ENCODE measurements at places on chromosomes 7 and 10.

DNA sequence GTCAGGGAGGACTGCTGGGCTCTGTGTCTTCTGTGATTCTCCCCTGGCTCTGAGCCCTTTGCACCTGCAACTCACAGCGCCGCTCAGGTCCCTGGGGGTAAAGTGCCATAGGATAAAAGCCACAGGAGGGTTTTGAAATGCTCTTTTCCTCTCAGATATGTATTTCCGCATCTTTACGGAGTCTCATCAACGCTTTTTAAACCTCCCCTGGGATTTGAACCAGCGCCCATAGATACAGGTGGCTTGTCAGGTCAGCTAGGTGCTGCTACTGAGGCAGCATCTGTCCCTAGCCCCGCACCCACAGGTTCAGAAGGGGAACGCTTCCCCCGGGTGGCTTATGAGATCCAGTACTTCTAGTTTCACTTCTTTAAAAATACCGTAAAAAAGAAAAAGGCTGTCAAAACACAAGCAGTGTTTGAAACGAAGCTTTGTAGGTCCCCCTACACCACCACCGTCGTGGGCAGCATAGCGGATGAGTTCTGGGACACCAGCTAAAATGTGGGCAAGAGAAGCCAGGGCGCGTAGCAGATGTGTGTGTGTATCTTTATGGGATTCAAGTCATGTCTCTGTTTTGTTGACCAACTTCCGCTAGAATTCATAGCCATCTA is 173.5 kb downstream of the CUX1 start:
- no peak for DNase-seq

DNA sequence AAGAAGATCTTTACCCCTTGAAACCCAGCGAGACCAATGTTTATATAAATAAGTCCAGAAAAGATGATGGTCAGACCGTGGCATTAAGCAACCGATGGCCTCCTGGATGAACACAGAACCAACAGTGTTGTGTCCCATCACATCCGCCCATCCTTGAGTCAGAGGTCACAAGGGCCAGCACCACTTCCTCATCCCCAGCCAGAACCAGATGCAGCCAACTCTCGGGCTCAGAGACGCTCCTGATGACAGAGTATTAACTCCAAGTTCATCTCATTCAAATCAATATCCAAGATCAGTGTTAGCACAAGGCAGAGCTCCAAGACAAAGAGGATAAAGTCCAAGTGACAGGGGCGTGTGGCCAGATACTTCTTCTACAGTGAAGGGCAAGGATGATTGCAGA is 63.5 kb downstream of the FAM53B start:
- DNase-seq: no peak

DNA sequence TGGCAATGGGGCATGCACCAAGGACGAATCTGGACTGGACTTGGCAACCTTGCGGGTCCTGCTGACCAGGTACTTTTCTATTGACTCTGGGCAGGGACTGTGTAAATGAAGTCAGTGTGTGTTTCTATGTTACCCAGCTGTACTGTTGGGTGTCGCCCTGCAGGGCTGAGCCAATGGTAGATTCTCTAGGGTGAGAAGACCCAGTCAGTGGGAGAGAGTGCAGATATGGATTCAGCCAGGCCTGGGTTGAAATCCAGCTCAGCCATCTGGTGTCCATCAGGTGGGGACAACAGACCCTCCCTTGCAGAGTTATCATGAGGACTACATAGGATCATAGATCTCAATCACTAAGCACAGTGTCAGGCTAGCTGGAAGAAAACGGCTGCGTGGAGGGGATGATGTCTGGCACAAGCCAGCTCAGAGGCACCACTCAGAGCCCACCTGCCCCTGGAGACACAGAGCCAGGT is 4.9 kb upstream of the PPIF start:
- DNase-seq: no peak

- no peak for DNase-seq
These were observed 36.8 kb downstream of the PTN start for GRCh38 chr7:137306748-137307147.

- no peak for DNase-seq
These were observed 45.9 kb downstream of the INPP5A start for GRCh38 chr10:132583456-132583855.

- DNase-seq: peak; percentile 64
These were observed 48.5 kb upstream of the SLC29A3 start for GRCh38 chr10:71270301-71271220.

GRCh38 chr7:48085433-48085791 is 3.7 kb upstream of the UPP1 start:
- DNase-seq: no peak

DNA sequence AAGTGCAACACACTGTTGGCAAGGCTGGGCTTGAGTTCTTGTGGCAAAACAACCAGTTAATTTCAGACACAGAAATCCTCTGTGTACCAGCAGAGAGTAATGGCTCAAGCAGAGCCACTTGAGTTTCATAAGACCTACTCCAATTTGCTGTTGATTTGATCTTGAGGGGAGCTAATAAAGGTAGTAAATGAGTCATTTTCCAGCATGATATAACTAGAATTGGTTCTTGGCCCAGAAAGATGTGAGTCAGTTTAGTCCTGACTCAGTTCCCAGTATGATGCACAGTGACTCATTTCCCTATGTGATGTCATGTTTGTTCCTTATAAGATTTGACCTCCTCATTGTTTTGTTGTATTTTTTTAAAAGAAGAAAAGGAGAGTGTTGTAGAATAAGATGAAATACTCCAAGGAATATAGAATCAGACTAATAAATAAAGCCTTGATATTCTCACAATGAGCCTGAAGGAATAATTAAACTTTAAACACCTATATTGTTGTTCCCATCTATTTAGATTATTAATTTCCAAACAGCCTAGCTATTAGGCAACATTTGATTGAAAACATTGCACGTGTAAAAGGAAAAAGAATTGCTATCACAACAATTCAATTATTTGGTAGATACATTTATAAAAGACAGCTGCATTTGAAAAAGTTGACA is 186.2 kb downstream of the REEP3 start:
- no peak for DNase-seq

Data from NCI-H524 (cell line).